Skeletal muscle tissue (tissue), 5 donors: ENCODE measurements at places on chromosomes 16 and 17. TPM values are rescaled to one million over a fixed set of nuclear protein-coding genes. Genes with fewer than 3 reads are reported as not detected.

CNTD1 gene
- 1.0 TPM for total RNA-seq

TBC1D3B gene
- not detected for total RNA-seq

RNF43 gene
- not detected for total RNA-seq

HYDIN gene
- 3.7 TPM for total RNA-seq

KRT27 gene
- total RNA-seq = not detected

TBC1D26 gene
- 1.6 TPM for total RNA-seq

PRAC2 gene
- not detected for total RNA-seq

ITGAX gene
- 1.0 TPM for total RNA-seq

TNP2 gene
- not detected for total RNA-seq

CD300LB gene
- total RNA-seq = not detected

KRTAP4-4 gene
- total RNA-seq = not detected

TMEM88 gene
- 7.3 TPM for total RNA-seq

CRHR1 gene
- 0.52 TPM for total RNA-seq

TBC1D28 gene
- total RNA-seq = not detected

TEX19 gene
- 0.52 TPM for total RNA-seq

QPRT gene
- 34.4 TPM for total RNA-seq

HSPB9 gene
- total RNA-seq = not detected

IL4R gene
- 7.8 TPM for total RNA-seq

FBXW10 gene
- total RNA-seq = not detected

DNAI2 gene
- not detected for total RNA-seq

CCDC200 gene
- not detected for total RNA-seq

KAT2A gene
- 8.9 TPM for total RNA-seq

CNGB1 gene
- total RNA-seq = not detected
